AG08396 (cell line): ENCODE measurements at places on chromosomes 7 and 10.
A peak's percentile ranks its signal among the peaks of the same experiment; 100 is the strongest.

DNA sequence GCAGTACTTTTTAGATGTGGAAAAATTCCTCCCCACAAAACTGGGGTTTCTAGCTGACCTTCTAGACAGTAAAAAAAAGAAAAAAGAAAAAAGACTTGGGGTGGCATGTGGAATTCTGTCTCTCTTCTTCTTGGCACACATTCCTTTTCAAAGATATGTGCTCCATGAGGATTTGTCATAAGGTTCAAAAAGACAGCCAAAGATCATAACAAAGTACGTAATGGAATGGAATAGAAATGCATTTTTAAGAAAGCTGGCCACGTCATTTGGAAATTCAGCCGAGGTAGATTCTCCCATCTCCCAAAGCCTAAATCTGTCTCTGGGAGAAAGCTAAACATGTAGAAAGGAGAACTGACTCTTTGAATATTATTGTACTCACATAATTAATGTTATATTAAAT is 381.3 kb upstream of the NFE2L3 start:
- DNase-seq = no peak

DNA sequence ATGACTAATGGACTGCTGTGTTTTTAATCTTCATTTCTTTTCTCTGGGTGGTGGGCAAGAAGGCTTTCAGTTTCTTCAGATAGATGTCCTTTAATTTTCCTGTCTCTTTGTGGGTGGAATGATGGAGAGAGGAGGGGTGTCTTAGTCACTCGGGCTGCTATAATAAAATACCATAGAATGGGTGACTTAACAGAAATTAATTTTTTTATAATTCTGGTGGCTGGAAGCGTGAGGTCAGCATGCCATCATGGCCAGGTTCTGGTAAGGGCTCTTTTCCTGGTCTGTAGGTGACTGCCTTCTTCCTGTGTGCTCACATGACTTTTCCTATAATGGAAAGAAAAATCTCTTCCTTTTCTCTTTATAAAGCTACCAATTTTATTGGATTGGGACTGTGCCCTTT is 6.3 kb downstream of the RSBN1L start:
- DNase-seq = no peak

- no peak for DNase-seq
These were observed 20.0 kb downstream of the PYROXD2 start for GRCh38 chr10:98394851-98395440.

GRCh38 chr7:122791959-122792545 is 89.3 kb upstream of the RNF148 start:
- no peak for DNase-seq

- DNase-seq = peak; percentile 78
These were observed 1011.3 kb downstream of the XPNPEP1 start for GRCh38 chr10:108911814-108912541.

DNA sequence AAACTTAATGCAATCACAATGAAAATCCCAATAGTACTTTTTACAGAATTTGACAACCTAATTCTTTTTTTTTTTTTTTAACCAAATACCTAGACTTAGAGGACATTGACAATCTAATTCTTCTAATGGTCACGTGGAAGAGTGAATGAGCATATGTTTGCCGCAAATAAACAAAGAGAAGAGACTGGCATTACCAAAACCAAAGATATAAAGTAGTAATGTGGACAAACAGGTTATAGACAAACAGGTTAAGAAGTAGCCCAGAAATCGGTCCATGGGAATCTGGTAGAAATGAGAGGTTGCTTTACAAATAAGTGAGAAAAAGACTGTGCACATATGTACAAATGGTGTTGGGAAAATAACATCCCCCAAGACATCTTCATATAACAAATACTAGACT is 27.7 kb downstream of the BRAF start:
- DNase-seq = no peak

GRCh38 chr7:7535691-7536090 is at the start of gene COL28A1:
TSS of gene COL28A1 (minus strand) at chr7:7535873. CDS start at chr7:7532875, 2,998 bp downstream.
- no peak for DNase-seq

GRCh38 chr10:118952493-118953295 is 76.8 kb upstream of the NANOS1 start:
- no peak for DNase-seq

DNA sequence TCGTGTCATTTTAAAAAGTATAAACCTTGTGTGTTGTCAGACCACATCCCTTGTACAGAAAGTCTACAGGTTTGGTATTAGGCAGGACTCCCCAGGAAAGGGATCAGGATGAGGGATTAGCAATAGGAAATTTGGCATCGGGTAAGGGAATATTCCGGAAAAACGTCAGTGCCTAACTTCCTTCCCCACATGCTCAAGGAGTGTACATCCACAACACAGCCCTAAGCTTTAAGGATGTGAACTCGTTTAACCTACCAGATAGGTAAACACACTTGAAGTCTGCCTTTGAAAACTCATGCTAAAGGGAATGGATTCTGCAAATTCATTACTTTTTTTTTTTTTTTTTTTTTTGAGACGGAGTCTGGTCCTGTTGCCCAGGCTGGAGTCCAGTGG is 194.9 kb downstream of the SKIDA1 start:
- DNase-seq = no peak

- DNase-seq = no peak
These were observed 1.3 kb upstream of the NAPEPLD start for GRCh38 chr7:103150192-103150591.

- no peak for DNase-seq
These were observed 54.0 kb downstream of the KIF20B start for GRCh38 chr10:89755374-89755773.

DNA sequence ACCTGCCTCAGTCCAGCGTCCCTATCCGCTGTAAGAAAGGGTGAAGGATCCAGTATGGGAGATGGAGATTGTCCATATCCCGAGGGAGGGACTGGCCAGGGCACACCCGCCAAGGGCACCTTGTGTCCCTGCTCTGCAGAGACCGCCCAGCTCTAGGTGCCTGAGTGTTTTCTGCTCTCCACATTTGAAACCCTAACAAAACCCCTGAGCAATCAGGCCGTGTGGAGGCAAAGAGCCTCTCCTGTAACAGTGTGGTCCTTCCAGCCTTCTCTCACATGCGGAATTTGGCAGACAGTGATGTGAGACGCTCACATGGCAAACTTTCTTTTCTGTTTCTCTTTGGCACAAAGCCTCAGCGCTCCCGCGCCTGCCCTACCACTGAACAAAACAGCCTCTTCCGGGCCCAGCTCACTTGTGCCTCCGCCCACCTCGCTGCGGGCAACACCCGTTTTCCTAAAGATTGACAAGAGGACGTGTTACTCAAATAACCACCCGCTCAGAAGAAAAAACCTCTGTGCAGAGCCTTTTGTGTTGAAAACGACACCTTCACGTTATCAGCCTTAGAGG is 514.8 kb downstream of the DNAJB6 start:
- DNase-seq = no peak

DNA sequence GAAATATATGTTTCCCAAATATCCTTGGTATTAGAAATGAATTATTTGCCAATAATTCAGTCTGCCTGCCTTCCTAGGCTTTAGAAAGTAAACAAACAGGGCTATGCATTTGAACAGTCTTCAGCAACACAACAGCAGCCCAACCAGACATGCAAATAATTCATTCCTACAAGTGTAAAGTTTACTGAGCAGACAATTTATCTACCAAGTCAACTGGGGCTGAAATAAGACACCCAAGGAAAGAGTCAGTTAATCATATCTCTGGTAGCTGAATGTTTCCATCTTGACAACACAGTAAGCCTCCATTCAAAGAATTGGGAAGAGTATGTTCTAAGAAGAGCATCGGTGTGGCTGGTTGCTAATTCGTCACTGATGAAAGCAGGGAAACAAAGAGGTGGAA is 38.4 kb downstream of the AIFM2 start:
- no peak for DNase-seq

DNA sequence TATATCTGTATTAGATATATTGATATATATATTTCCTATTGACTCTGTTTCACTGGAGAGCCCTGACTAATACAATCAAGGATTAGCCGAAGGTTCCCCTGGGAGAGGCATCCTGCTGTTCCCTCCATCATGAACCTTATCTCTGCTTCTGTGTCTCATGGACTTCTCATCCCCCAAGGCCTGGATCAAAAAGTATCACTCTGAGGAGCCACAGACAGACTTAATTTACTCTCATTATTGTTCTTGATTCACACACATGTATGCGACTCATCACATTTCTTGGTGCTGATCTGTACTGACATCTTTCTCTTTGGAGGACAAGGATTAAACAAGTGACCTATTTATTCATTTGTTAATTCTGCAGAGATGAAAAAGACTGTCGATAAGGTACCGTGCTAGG is 550.2 kb downstream of the KCNMA1 start:
- DNase-seq = no peak

DNA sequence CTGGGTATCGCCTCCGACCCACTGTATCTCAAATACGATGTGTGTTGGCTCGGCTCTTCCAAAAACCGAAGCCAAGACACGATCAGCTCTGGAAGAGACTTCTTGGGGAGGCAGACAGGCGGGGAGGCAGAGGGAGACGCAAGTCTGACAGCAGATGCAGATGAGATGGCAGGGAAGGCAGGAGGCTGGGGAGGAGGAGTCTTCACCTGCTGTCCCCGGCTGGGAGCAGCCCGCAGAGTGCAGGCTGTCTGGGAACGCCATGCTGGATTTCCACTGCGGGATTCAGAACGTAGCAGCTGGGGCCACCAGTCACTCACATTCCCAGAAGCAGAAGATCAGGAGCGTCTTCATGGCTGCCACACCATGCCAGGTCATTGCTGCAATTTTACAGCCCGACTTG is 29.4 kb downstream of the CTBP2 start:
- no peak for DNase-seq

DNA sequence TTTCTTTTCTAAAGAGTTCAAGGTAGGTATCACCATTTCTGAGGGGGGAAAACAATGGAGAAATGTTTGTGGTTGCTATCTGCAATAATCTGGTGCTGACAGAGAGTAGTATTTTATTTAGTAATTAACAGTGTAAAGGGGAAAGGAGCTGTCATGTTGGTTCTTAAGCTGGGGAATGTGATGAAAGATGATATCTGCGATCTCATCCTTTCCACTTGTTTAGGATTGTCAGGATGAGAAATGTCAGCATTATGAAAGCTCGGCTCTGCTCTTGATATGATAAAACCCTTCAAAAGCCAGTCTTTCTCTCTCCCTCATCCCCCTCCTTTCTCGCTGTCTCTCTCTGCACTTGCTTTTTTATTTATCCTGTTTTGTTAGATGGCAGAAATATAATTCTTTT is 106.1 kb downstream of the POU6F2 start:
- DNase-seq = no peak

- no peak for DNase-seq
These were observed 75.0 kb upstream of the MAGI2 start for GRCh38 chr7:79528421-79528820.

DNA sequence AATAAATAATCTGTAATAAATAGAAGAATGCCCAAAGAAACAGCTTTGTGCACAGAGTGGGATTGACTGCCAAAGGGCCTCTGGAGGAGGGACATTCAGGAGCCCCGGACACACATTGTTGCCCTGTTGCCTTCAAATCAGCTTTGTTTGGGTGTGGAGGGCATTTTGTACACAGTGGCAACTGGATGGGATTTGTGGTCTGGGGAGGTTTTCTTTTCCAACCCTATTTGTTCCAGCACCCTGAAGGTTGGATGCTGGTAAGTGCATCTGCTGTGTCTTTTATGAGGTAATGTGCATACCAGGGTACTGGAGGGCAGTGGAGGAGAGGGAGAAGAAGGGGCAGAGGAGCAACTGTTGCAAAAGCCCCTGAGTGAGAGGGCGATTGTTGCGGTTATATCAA is 6.3 kb downstream of the LRMDA start:
- no peak for DNase-seq

- peak; percentile 34 for DNase-seq
These were observed 100.2 kb downstream of the AGMO start for GRCh38 chr7:15461576-15461975.

GRCh38 chr7:8125680-8126444 is 136.1 kb downstream of the ICA1 start:
- no peak for DNase-seq

DNA sequence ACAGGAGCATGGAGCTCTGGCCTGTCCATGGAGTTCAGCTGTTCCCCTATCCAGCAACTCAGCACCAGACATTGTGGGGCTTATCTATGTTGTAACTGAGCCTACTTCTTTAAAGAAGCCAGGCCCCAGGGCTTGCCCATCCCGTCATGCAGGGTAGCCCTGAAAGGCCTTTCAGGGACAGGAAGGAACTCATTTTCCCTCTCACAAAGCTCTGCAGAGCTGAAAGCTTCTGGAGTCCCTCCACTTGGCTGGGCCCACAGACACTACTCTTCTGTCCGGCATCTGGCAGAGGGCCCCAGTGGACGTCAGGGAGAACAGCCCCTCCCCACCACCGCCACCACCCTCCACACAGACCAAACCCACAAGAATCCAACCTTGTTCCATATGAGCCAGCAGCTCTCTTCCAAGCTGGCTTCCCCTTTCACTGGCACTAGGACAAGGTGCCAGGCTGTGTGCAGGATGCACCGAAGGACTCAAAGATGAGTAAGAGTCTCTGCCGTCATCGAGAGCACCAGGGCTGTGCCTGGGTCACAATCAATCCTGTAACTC is 33.1 kb downstream of the DENND2A start:
- peak; percentile 53 for DNase-seq

GRCh38 chr7:85039196-85039923 is 147.5 kb downstream of the SEMA3D start:
- DNase-seq = no peak

DNA sequence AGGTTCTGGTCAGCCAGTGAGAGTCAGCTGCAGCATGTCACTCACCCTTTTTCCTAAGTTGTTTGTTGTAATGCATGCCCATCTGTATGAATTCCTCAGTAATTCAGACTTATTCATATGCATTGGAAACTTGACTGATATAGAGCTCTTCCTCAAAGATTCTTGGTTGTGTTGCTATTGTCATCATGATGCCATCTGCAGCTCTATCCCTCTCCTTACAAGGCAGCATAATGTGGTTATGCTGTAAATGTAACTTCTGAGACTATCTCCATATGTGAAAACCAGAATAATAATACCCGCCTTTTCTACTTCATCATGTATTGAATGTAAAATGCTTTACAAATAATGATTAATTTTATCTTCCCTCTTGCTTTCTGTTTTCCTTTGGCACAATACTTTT is 252.6 kb upstream of the MTPN start:
- DNase-seq = no peak

DNA sequence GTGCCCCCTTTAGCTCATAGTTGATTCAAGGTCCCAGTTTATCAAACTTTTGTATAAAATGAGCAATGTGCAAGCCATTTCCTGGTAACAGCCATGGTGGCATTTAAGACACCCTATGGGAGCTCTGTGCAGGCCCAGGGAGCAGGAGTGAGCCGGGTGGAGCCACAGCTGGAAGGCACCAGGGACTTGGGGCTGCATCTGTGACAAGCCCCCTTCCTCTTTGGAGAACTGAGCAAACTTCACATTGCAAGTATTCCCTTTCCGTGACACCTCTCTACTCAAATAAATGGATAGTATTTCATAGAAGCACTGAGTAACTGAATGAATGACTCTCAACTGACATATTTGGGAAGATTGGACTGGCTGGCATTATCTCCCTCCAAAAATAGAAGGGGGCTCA is 558.7 kb upstream of the FOXK1 start:
- no peak for DNase-seq
